Lung (tissue), 17 donors: ENCODE measurements at places on chromosomes 12 and 14. TPM values are rescaled to one million over a fixed set of nuclear protein-coding genes. Genes with fewer than 3 reads are reported as not detected.

DNA sequence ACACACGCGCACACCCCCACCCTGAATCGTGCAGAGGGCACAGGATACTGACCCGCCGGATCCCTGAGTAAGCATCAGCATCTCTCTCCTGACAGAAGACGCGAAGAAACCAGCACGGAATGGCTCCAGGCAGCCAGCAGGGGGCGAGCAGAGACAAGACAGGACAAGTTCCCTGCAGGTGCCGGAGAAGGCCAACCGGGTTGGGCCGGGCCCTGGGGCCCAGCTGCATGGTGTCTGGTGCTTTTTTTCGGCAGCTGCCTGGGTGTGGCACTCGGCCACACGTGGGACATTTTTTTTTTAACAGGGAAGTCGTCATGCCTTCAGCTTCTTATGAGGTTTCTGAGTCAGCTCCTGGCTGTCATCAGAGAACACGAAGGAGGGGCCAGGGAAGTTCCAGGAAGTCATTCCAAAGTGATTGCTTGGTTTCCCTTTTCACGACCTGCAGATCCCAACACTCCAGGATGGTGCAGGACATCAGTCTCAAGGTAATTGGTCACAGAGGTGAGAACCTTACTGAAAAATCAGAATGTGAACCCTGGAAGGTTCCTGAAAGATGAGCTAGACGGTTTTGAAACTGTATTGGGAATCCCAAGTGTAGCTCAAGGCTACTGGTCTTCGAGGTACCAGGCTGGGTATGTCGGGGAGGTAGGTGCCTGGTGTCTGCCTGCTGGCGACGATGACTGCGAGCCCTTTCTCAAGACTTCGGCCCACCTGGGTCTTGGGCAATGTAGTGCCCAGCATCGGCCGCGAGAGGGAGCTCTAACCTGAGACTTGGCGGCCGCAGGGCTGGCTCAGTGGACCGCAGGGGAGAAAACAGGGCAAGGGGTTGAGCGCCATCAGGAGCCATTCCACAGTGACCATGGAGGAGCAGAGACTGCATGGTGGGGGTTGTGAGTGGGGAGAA is 190.8 kb upstream of the PRMT8 start:
- H3K4me1 ChIP-seq = no peaks in the 10 kb centered on the region
- DNase-seq = peak; percentile 79
- H3K27ac ChIP-seq = peak overlapping the region; percentile 62
- H3K36me3 ChIP-seq = no peaks in the 10 kb centered on the region
- no peak overlapping the region for H3K4me3 ChIP-seq

DNA sequence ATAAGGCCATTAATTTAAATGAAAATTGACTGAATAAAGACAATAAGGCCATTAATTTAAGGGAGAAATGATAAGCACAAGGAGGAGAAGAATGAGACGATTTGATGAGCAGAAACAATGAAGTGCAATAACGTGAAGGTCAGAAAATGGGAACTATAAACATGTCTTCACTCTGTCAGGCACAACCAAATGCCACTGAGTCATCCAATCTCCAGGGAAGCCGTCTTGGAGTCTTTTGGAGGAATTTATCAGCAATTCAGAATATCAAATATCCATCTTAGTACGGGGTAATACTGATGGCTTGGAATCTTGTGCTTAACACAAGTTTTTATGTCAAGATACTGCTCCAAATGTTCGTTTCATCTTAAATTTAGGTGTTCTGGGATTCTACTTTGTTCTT is 159.9 kb downstream of the CAPZA3 start:
- no peaks in the 10 kb centered on the region for H3K27me3 ChIP-seq
- no peak for DNase-seq
- no peaks in the 10 kb centered on the region for H3K4me1 ChIP-seq
- no peak overlapping the region for H3K27ac ChIP-seq
- H3K36me3 ChIP-seq = no peaks in the 10 kb centered on the region

DNA sequence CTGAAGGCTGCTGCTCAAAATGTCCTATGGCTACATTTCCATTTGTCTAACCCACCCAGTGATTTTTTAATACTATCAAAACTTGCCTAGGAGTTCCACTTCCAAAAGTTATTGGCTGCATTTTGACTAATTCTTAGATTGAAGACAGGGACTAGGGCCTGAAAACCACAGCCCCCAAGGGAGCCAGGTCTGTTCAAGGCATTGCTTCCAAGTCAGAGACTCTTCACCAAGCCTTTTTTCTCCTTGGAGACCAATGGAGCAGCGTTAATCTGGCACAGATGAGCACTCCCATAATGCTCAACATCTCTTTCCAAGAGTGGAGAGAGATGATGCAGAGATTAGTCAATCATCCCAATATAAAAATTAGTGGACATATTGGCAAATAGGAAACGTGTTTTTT is 112.5 kb upstream of the HIF1A start:
- H3K27ac ChIP-seq = peak overlapping the region; percentile 35
- H3K27me3 ChIP-seq = no peaks in the 10 kb centered on the region
- H3K4me3 ChIP-seq = no peak overlapping the region

SPIC gene
- 0.28 TPM for total RNA-seq

DNA sequence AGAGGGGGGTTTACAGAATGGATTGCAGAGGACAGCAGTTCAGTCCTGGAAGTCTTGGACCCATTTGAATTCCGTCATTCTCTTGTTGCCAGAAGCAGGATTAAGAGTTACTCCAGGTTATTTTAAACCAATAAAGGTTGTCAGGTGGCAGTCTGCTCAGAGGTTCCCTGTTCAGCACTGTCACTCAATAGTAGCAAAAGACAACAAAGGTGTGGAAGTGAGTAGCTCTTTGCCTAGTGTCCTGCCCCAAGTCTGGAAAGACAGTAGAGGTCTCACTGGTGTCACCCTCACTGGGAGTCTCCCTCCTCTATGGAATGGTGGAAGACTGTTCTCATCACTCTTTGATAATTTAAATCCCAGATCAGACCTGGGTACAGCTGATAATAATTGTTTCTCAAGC is 73.4 kb upstream of the PLEKHG3 start:
- no peak overlapping the region for H3K4me3 ChIP-seq
- DNase-seq = no peak
- H3K4me1 ChIP-seq = no peaks in the 10 kb centered on the region
- H3K36me3 ChIP-seq = no peaks in the 10 kb centered on the region
- no peak overlapping the region for H3K27ac ChIP-seq
- no peaks in the 10 kb centered on the region for H3K27me3 ChIP-seq

DNA sequence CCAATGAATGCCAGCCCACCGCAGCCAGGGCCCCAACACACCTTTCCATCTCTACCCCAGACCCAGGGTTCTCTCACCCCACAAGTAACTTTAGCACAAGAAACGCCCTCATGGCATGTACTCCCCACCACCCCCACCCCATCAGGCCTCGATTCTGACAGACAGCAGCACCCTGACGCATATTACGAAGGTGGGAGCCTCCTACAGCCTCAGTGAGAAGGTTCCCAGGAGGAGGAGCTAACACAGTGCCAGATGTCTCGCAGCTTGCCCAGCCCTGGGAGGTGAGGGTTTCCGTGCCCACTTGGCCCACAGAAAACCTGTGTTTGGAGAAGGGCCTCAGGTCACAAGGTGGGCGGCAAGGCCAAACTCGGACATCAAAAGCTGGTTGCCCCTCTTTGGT is 32.4 kb downstream of the CCDC88C start:
- no peak for DNase-seq
- no peak overlapping the region for H3K27ac ChIP-seq
- H3K36me3 ChIP-seq = no peaks in the 10 kb centered on the region
- peaks cover 7% of the 10 kb centered on the region for H3K4me1 ChIP-seq
- no peaks in the 10 kb centered on the region for H3K27me3 ChIP-seq

DNA sequence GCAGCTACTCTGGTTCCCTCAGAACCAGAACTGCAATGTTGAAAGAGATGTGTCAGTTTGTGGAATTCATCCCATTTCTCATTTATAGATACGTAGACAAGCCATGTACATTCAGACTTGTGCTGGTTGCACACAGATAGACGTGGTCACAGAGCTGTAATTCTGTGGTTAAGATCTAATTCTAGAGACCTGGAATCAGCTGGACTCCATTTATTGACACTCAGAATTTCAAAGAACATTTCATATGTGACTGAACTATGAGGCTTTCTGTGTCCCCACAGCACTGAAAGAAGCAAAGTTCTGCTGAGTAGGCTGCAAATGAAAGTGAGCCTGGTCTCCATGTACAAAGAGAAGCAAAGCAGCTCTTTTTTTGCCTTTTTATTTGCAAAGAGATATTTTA is 220.2 kb upstream of the NAV3 start:
- DNase-seq = peak; percentile 68
- peaks cover 25% of the 10 kb centered on the region for H3K4me1 ChIP-seq
- no peaks in the 10 kb centered on the region for H3K36me3 ChIP-seq
- H3K27me3 ChIP-seq = no peaks in the 10 kb centered on the region

DNA sequence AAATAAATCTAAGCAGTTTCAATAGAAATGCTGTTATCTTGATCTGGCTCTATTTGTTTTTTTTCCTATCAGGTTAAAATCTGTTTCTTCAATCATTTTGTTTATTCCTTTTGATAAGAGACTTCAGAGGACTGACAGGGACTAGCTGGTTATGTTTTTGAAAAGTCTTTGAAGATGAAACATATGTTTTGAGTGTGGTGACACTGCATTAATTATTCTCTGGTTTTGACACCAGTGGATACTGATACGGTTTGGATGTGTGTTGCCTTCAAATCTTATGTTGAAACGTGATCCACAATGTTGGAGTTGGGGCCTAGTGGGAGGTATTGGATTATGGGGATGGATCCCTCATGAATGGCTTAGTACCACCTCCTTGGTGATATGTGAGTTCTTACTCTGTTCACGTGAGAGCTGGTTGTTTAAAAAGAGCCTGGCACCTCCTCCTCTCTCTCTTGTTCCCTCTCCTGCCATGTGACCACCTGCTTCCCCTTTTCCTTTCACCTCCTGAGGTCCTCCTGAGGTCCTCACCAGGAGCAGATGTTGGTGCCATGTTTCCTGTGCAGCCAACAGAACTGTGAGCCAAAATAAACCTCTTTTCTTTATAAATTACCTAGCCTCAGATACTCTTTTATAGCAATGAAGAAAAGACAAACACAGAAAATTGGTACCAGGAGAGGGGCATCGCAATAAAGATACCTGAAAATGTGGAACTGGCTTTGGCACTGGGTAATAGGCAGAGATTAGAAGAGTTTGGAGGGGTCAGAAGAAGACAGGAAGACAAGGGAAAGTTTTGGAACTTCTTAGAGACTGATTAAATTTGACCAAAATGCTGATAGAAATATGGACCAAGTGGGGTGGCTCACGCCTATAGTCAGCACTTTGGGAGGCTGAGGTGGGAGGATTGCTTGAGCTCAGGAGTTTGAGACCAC is 23.0 kb downstream of the RASSF3 start:
- no peak overlapping the region for H3K4me3 ChIP-seq
- DNase-seq = peak; percentile 91
- peak overlapping the region; percentile 21 for H3K27ac ChIP-seq
- H3K4me1 ChIP-seq = peaks cover 8% of the 10 kb centered on the region
- H3K27me3 ChIP-seq = no peaks in the 10 kb centered on the region
- peaks cover 8% of the 10 kb centered on the region for H3K36me3 ChIP-seq
